ENCODE measurements at places on chromosomes 16 and 17. TPM values are rescaled to one million over a fixed set of nuclear protein-coding genes. Genes with fewer than 3 reads are reported as not detected.
A peak's percentile ranks its signal among the peaks of the same experiment; 100 is the strongest.

GRCh38 chr16:64907844-64908243, 214.0 kb downstream of the CDH11 start:
- no peaks in the 10 kb centered on the region for H3K27me3 ChIP-seq
- H3K36me3 ChIP-seq: no peaks in the 10 kb centered on the region
- no peak for DNase-seq

Gene ITGAD
- total RNA-seq: not detected

DNA sequence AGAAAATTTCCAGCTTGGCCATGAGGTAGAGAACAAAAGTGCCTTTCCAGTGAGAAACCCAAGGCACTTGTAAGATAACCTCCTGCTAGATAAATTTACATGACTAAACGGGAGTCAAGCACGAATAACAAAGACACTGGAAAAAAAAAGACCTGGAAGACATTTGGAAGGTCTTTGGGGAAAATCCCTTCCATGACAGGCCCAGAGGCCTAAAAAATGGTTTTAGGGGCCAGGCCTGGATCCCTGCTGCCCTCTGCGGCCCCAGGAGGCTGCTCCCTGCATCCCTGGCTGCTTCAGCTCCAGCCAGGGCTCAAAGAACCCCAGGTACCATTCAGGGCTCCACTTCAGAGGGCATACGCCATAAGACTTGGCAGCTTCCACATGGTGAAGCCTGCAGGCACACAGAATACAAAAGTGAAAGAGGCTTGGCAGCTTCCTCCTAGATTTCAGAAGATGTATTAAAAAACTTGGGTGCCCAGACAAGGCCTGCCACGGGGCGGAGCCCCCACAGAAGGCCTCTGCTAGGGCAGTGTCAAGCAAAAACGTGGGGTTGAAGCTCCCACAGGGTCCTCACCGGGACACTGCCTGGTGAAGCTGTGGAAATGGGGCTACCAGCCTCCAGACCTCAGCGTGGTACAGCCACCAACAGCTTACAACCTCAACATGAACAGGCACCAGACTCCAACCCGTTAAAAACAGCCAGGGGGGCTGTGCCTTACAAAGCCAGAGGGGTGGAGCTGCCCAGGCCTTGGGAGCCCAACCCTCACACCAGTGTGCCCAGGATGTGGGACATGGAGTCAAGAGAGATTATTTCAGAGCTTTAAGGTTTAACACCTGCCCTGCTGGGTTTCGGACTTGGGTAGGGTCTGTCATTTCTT, 77.1 kb downstream of the SDK2 start:
- DNase-seq: no peak
- no peaks in the 10 kb centered on the region for H3K4me1 ChIP-seq
- no peak overlapping the region for H3K27ac ChIP-seq

GRCh38 chr17:64115043-64115698, 14.8 kb downstream of the ERN1 start:
- no peak overlapping the region for H3K4me3 ChIP-seq
- H3K36me3 ChIP-seq: no peaks in the 10 kb centered on the region
- DNase-seq: no peak
- H3K4me1 ChIP-seq: peaks cover 17% of the 10 kb centered on the region
- H3K27ac ChIP-seq: no peak overlapping the region

Gene GAST
- total RNA-seq: not detected

- DNase-seq: no peak
- H3K4me3 ChIP-seq: no peak overlapping the region
- no peaks in the 10 kb centered on the region for H3K4me1 ChIP-seq
- H3K27ac ChIP-seq: no peak overlapping the region
Observed at GRCh38 chr17:4870855-4871254, 28.5 kb upstream of the C17orf107 start.

Gene RDM1
- not detected for total RNA-seq

DNA sequence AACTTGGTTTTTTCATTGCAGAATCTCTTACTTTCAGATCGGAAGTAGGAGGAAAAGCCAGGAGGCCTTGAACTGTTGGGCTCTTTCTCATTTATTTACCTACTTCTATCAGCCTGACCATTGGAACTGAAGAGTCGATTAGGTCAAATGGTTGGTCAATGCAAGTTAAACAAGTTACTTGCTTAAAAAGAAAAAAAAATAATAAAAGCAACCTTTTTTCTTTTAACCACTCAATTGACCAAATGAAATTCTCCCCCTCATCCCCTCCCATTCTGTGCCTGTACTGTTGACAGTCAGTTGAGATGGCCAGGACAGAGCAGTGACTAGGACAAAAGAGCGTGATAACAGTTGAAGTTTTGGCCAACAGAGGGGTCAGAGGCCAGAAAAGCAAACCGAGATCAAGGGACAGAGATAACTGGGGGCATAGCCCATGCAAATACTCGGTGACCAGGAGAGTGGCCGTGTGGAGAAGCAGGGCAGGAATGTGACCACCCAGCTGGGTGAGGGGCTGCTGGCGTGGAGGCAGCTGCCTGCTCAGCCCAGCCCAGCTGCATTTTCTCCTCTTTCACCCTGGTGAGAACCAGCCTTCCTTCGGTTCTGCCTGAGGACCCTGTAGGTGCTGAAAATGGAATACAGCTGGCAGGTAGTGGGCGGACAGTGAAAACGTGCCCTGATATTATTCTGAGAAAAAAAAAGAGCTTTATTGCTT, 72.2 kb downstream of the HS3ST3B1 start:
- no peak overlapping the region for H3K27ac ChIP-seq
- no peaks in the 10 kb centered on the region for H3K36me3 ChIP-seq
- no peaks in the 10 kb centered on the region for H3K4me1 ChIP-seq
- H3K27me3 ChIP-seq: no peaks in the 10 kb centered on the region
- DNase-seq: no peak

GRCh38 chr16:31080035-31080629, 5.9 kb downstream of the ZNF646 start:
- H3K27me3 ChIP-seq: no peaks in the 10 kb centered on the region
- no peak overlapping the region for H3K4me3 ChIP-seq
- H3K4me1 ChIP-seq: peaks cover 31% of the 10 kb centered on the region
- H3K27ac ChIP-seq: no peak overlapping the region

DNA sequence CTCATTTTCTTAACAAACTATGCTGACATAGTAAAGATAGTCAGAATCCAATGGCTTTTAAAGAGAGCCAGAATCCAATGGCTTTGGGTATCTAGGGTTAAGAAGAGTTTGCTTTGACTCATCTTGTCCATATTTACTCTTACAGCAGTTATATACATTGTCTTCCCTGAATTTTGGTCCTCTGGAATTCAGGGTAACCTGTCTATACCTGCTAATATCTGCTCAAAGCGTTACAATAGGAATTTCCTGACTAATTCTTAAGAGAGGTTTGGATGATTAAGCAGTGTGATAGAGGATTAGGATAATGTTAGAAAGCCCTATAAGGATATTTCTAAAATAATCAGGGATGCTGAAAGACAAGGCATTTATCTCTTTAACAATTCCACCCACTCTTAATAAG, 2.0 kb upstream of the CDH8 start:
- H3K4me1 ChIP-seq: peaks cover 28% of the 10 kb centered on the region
- no peak for DNase-seq
- H3K4me3 ChIP-seq: no peak overlapping the region
- no peaks in the 10 kb centered on the region for H3K36me3 ChIP-seq
- H3K27ac ChIP-seq: no peak overlapping the region

Gene DNAAF8
- total RNA-seq: 0.84 TPM

Gene SLFN12
- 7.9 TPM for total RNA-seq

Gene PRSS21
- total RNA-seq: not detected

DNA sequence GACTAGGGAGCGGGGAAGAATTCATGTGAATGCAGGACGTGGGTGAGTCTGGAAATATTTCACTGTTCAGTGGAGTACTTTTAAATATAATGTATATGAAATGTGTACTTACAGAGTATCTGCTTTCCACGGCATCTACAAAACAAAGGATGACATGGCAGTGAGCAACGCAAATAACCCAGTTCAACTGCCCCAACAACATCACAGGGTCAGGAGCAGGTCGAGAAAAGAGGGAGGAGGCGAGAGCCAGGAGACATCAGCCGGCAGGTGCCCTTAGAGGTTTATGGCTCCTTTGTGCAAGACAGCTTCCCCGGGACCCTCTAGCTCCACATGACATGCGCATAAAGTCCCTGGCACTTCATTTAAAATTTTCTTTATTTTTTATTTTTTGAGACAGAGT, 61.1 kb downstream of the PECAM1 start:
- peaks cover 89% of the 10 kb centered on the region for H3K4me1 ChIP-seq
- peak overlapping the region; percentile 48 for H3K27ac ChIP-seq
- H3K27me3 ChIP-seq: no peaks in the 10 kb centered on the region
- no peak overlapping the region for H3K4me3 ChIP-seq

Gene ACACA
- 49.1 TPM for total RNA-seq

DNA sequence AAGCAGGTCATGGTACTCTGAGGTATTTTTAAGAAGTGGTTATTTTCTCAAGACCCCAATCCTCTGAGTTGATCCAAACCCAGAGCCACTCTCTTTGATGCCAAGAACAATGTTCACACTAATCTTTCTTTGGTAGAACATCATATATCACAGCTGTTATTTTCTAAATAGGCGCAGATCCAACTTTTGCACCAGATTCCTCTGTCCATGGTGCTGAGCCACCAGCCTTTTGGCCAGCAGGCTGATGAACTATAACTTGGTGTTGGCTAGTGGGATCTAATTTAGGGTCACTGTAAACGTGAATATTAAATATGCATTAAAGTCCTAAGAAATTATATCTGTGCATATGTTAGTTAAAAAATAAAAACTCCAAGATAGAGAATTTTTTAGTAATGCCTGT, 7.0 kb upstream of the ZKSCAN2 start:
- H3K4me1 ChIP-seq: peaks cover 7% of the 10 kb centered on the region
- H3K36me3 ChIP-seq: no peaks in the 10 kb centered on the region
- DNase-seq: no peak

DNA sequence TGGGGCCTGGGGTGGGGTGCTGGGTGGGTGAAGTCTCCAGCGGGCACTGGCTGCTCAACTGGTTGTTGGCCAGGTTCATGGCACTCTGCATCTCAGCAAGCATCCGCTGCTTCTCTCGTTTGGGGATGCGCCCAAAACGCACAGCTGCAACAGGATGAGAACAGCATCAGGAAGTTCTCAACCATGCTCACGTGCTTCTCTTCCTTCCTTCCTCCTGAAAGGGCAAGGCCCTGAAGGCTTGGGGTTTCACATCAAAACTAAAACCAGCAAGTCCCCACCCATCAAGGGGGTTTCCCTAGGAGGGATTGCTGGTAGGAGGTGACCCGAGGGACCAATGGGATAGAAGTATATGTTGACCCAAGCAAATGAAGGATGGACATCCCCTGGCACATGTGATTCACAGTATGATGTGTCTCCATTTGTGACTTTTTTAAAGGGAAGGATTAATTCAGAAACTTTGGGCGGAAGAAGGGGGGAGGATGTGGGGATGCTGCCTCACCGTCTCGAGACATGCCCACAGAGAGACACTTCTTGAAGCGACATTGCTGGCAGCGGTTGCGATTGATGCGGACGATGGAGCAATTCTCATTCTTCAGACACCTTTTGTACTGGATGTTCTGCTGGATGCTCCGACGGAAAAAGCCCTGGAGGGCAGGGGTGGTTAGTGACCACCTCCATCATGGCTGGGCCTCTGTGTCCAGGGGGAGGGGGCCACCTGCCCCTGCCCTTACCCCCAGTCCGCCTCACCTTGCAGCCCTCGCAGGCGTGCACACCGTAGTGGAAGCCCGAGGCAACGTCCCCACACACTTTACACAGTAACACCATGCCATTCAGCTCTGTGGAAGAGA, 4.2 kb downstream of the NR1D1 start:
- H3K27ac ChIP-seq: peak overlapping the region; percentile 99
- H3K27me3 ChIP-seq: no peaks in the 10 kb centered on the region
- H3K36me3 ChIP-seq: peaks cover 52% of the 10 kb centered on the region
- peak overlapping the region; percentile 70 for H3K4me3 ChIP-seq
- no peak for DNase-seq

GRCh38 chr17:77959126-77959925, 823 bp downstream of the TNRC6C start:
- H3K36me3 ChIP-seq: no peaks in the 10 kb centered on the region
- peak overlapping the region; percentile 89 for H3K4me3 ChIP-seq
- H3K4me1 ChIP-seq: peaks cover 37% of the 10 kb centered on the region

Gene HSF4
- 41.2 TPM for total RNA-seq

DNA sequence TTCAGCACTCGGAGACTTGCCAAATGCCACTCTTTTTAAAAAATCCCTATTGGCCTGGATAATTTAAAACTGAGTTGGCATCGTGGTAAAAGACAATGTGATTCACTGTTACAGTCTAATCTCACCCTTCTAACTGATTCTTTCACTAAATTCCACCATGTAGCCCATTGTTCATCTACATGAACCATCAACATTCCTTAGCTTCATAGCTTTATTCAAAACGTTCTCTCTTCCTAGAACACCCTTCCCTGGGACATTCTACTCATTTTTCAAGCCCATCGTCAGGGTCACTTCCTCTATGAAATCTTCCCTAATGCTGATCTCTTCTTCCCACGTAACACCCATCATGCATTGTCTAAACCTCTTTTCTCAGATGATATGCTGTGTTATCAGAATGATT, 15.7 kb upstream of the SHISA9 start:
- H3K4me1 ChIP-seq: no peaks in the 10 kb centered on the region
- no peaks in the 10 kb centered on the region for H3K27me3 ChIP-seq
- no peaks in the 10 kb centered on the region for H3K36me3 ChIP-seq
- no peak overlapping the region for H3K27ac ChIP-seq
- no peak overlapping the region for H3K4me3 ChIP-seq

- H3K27me3 ChIP-seq: no peaks in the 10 kb centered on the region
- no peak for DNase-seq
- no peak overlapping the region for H3K4me3 ChIP-seq
- H3K27ac ChIP-seq: no peak overlapping the region
- H3K36me3 ChIP-seq: no peaks in the 10 kb centered on the region
- H3K4me1 ChIP-seq: no peaks in the 10 kb centered on the region
Observed at GRCh38 chr16:87047221-87048037, 269.8 kb downstream of the C16orf95 start.

GRCh38 chr16:9135797-9136196, 44.4 kb downstream of the HAPSTR1 start:
- no peaks in the 10 kb centered on the region for H3K36me3 ChIP-seq
- H3K27me3 ChIP-seq: no peaks in the 10 kb centered on the region
- H3K27ac ChIP-seq: no peak overlapping the region
- no peak overlapping the region for H3K4me3 ChIP-seq

Gene MSLN
- 0.39 TPM for total RNA-seq

- no peak overlapping the region for H3K4me3 ChIP-seq
- peaks cover 10% of the 10 kb centered on the region for H3K36me3 ChIP-seq
- H3K27ac ChIP-seq: no peak overlapping the region
- H3K4me1 ChIP-seq: peaks cover 17% of the 10 kb centered on the region
Observed at GRCh38 chr16:24834459-24835335, 11.1 kb upstream of the SLC5A11 start.

- H3K36me3 ChIP-seq: peaks cover 91% of the 10 kb centered on the region
- peaks cover 31% of the 10 kb centered on the region for H3K4me1 ChIP-seq
- H3K27ac ChIP-seq: no peak overlapping the region
- H3K4me3 ChIP-seq: no peak overlapping the region
Observed at GRCh38 chr17:44077595-44077909, 7.0 kb downstream of the G6PC3 start.

DNA sequence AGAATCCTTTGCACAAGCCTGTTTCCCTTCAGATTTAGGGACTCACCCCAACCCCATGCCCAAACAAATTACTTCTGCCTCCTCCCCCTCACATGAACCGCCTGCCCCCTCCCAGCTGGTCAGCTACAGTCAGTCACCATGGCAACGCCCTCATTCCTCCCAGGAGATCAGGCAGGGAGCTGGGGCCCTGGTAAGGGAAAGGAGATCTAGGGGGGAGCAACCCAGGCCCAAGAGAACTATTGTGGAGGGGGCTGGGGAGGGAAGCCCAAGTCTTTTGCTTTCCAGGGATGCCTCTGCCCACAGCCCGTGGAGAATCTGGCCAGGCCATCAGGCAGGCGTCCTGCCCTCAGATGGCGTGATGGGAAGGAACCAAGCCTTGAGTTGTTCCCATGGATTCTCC, 2.8 kb downstream of the FAM171A2 start:
- H3K27me3 ChIP-seq: no peaks in the 10 kb centered on the region
- no peak overlapping the region for H3K4me3 ChIP-seq
- no peaks in the 10 kb centered on the region for H3K36me3 ChIP-seq
- no peak for DNase-seq
- H3K27ac ChIP-seq: no peak overlapping the region
- peaks cover 18% of the 10 kb centered on the region for H3K4me1 ChIP-seq

Gene TSNAXIP1
- total RNA-seq: 2.2 TPM
